ENCODE measurements at places on chromosomes 12 and 14.
A peak's percentile ranks its signal among the peaks of the same experiment; 100 is the strongest.

DNA sequence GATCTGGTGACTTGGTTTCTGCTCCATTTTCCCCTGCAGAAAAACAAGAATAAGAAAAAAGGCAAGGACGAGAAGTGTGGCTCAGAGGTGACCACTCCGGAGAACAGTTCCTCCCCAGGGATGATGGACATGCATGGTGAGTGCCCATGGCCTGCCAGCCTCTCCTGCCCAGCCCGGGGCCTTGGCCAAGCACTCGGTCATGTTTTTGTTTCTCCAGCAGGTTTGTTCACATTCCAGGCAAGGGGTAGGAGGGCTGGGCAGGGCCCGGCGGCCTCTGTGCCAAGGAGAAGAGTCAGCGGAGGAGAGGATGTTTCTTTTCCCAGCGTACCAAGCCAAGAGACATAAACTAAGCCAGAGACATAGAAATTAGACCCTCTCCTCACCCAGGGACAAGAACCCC is 13.6 kb downstream of the BCL7A start:
- H3K27me3 ChIP-seq: no peaks in the 10 kb centered on the region
- no peak overlapping the region for H3K27ac ChIP-seq
- no peak overlapping the region for H3K4me3 ChIP-seq
- H3K36me3 ChIP-seq: no peaks in the 10 kb centered on the region

DNA sequence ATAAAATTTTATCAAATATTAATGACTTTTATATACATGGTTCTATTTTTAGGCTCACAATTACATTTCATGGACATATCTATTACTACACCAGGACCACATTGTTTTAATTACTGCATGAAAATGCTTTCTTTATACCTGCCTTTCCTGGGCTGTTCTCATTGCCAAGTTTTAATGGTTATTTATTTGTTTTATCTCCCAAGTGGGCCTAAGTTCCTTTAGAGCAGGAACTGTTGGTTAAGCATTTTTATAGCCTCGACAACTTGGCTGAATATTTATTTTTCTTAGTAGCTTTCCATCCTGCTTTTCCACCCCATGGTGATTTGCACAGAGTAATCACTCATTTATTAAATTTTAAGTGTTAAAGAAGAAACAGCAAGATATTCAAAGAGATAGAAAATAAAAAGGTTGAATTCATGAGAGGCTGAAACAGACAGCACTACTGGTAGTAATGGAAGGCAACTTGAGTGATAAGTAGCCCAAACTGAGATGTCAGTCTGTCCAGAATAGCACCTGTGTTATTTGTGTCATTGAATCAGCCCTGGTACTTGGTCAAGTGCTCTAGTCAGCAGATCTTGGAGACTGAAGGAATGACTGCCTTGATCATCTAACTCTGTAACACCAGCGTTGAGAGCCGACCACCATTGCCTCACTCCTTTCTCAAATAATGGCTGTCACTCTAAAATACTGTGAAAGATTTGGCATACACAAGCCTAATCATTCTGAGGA is 119.1 kb upstream of the EGLN3 start:
- no peak overlapping the region for H3K4me3 ChIP-seq
- no peaks in the 10 kb centered on the region for H3K36me3 ChIP-seq
- H3K27me3 ChIP-seq: no peaks in the 10 kb centered on the region

GRCh38 chr14:30195941-30196340 is 268.3 kb upstream of the PRKD1 start:
- no peak overlapping the region for H3K27ac ChIP-seq
- DNase-seq: no peak
- H3K4me1 ChIP-seq: no peaks in the 10 kb centered on the region
- no peaks in the 10 kb centered on the region for H3K27me3 ChIP-seq

GRCh38 chr12:92639017-92639416 is 63.8 kb upstream of the PLEKHG7 start:
- H3K27ac ChIP-seq: no peak overlapping the region
- DNase-seq: no peak
- H3K4me1 ChIP-seq: no peaks in the 10 kb centered on the region
- H3K4me3 ChIP-seq: no peak overlapping the region

- no peaks in the 10 kb centered on the region for H3K4me1 ChIP-seq
- no peak for DNase-seq
- H3K27ac ChIP-seq: no peak overlapping the region
These were observed 9.8 kb upstream of the FKBP4 start for GRCh38 chr12:2785017-2785416.

- H3K27me3 ChIP-seq: no peaks in the 10 kb centered on the region
- no peak overlapping the region for H3K4me3 ChIP-seq
- H3K36me3 ChIP-seq: no peaks in the 10 kb centered on the region
- H3K27ac ChIP-seq: no peak overlapping the region
These were observed 64.5 kb downstream of the BCL11B start for GRCh38 chr14:99207456-99207855.

GRCh38 chr14:74062809-74063150 is 21.5 kb downstream of the ALDH6A1 start:
- no peak overlapping the region for H3K4me3 ChIP-seq
- H3K27ac ChIP-seq: no peak overlapping the region
- no peaks in the 10 kb centered on the region for H3K36me3 ChIP-seq
- H3K27me3 ChIP-seq: no peaks in the 10 kb centered on the region
- no peaks in the 10 kb centered on the region for H3K4me1 ChIP-seq

GRCh38 chr14:96126339-96126782 is 78.3 kb upstream of the BDKRB2 start:
- H3K4me3 ChIP-seq: no peak overlapping the region
- H3K27ac ChIP-seq: no peak overlapping the region
- H3K4me1 ChIP-seq: no peaks in the 10 kb centered on the region
- H3K27me3 ChIP-seq: no peaks in the 10 kb centered on the region
- no peaks in the 10 kb centered on the region for H3K36me3 ChIP-seq

DNA sequence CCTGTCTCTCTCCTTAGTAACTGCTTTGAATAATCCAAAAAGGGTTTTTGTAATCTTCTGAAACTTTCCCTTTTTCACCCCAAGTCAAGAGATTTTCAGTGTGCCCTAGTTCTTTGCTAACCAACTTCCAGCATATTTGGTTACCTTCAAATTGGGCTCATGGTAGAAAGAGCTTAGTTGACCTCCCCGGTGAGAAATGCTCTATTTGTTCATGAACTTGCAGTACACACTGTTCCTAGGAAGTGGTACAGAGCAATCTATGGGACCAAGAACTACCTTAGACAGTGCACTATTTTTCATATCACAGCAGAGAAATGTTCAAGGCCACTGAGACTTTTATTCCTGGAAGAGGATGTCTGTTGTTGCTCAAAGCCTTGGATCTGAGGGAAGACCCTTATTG is 1.7 kb downstream of the USP5 start:
- H3K27me3 ChIP-seq: no peaks in the 10 kb centered on the region
- H3K27ac ChIP-seq: 0 out of 2 replicates have a peak overlapping the region, but pooled peaks have one; percentile 72
- peak overlapping the region; percentile 75 for H3K4me3 ChIP-seq
- DNase-seq: no peak
- H3K4me1 ChIP-seq: peaks cover 15% of the 10 kb centered on the region
- H3K36me3 ChIP-seq: peaks cover 13% of the 10 kb centered on the region

GRCh38 chr12:2550561-2551411 is 244.0 kb upstream of the FKBP4 start:
- H3K36me3 ChIP-seq: no peaks in the 10 kb centered on the region
- no peaks in the 10 kb centered on the region for H3K27me3 ChIP-seq
- H3K4me1 ChIP-seq: no peaks in the 10 kb centered on the region
- H3K4me3 ChIP-seq: no peak overlapping the region
- no peak for DNase-seq

DNA sequence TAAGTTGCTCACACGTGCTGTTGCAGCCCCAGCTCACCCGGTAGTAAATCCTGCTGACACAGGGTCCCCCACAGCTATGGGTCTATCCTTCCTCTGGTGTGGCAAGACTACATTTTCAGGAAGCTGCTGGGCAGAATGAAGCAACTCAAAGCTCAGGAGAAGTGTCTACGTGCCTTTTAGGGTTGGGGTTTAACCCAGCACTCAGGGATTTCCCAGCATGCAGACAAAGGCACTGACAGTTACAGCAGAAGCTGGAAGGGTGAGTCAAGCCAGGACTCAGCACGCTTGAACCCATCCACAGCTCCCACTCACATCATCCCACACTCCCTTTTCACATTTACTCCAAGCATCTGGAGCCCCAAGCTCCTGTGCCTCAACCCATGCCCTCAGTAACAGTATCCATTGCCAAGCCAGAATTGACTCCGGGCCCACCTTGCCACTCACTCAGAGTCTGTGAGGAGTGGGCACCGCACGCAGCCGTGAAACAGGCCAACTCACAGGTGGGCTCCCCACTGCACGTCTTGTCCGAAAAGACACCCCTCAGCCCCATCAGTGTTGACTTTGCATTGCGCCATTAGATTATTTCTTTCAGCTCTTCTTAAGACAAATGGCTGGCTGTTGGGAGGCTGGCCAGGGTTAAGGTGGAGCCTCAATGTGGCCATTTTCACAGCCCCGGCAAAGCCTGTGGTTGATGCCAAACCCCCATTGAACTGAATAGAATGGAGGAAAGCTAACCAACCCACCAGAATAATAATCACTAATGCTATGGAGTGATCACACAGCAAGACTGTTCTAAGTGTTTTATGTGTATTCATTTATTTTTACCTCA is 59.6 kb downstream of the ZFP36L1 start:
- no peak for DNase-seq
- no peak overlapping the region for H3K27ac ChIP-seq
- H3K4me3 ChIP-seq: no peak overlapping the region
- H3K36me3 ChIP-seq: no peaks in the 10 kb centered on the region

GRCh38 chr12:71164568-71165197 is 6.9 kb upstream of the TSPAN8 start:
- DNase-seq: no peak
- no peaks in the 10 kb centered on the region for H3K36me3 ChIP-seq
- H3K27me3 ChIP-seq: no peaks in the 10 kb centered on the region
- no peak overlapping the region for H3K4me3 ChIP-seq
- no peaks in the 10 kb centered on the region for H3K4me1 ChIP-seq

GRCh38 chr12:57299514-57300016 is 48.6 kb upstream of the STAC3 start:
- no peak overlapping the region for H3K4me3 ChIP-seq
- no peak overlapping the region for H3K27ac ChIP-seq
- H3K27me3 ChIP-seq: no peaks in the 10 kb centered on the region
- H3K36me3 ChIP-seq: peaks cover 4% of the 10 kb centered on the region
- no peak for DNase-seq

DNA sequence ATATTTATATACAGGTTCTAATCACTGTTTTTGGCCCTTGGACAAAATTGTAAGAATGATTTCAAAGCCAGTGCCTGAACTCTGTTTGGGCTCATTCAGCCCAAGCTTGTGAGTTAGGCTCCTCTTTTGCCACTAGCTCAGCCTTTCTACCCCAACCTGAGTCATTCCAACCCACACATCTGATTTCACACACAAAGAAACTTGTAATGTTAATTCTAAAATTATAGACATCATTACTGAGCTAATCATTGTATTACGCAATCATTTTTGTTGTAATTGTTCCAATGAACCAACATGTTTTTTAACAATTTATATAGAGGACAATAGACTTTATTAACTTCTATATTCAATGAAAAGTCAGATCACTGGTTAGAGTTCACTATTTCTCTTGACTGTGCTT is 441.1 kb downstream of the ETNK1 start:
- H3K27ac ChIP-seq: no peak overlapping the region
- no peaks in the 10 kb centered on the region for H3K4me1 ChIP-seq
- H3K36me3 ChIP-seq: no peaks in the 10 kb centered on the region
- H3K27me3 ChIP-seq: no peaks in the 10 kb centered on the region

DNA sequence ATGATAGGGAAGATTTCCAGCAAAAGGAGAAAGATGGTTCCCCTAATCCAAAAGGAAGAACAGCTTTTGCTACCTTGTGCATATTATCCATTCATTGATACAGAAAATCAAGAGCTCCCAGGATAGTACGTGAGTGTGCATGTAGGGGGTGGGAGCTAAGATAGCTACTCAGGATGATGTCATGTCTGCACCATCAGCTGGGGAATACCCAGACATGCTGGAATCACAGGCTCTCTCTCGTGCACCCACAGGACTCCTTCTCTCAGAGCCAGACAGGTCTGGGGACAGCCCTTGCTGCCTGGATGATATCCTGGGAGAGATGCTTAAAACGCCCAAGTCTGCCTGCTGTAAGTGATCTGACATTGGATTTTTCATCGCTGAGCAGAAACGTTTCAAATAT is 38.9 kb downstream of the FOXN3 start:
- no peaks in the 10 kb centered on the region for H3K4me1 ChIP-seq
- no peaks in the 10 kb centered on the region for H3K36me3 ChIP-seq
- no peak overlapping the region for H3K27ac ChIP-seq
- H3K4me3 ChIP-seq: no peak overlapping the region

- no peaks in the 10 kb centered on the region for H3K36me3 ChIP-seq
- H3K4me1 ChIP-seq: no peaks in the 10 kb centered on the region
- no peaks in the 10 kb centered on the region for H3K27me3 ChIP-seq
- no peak overlapping the region for H3K4me3 ChIP-seq
- H3K27ac ChIP-seq: no peak overlapping the region
These were observed 151.2 kb upstream of the DIO3 start for GRCh38 chr14:101410126-101410525.

DNA sequence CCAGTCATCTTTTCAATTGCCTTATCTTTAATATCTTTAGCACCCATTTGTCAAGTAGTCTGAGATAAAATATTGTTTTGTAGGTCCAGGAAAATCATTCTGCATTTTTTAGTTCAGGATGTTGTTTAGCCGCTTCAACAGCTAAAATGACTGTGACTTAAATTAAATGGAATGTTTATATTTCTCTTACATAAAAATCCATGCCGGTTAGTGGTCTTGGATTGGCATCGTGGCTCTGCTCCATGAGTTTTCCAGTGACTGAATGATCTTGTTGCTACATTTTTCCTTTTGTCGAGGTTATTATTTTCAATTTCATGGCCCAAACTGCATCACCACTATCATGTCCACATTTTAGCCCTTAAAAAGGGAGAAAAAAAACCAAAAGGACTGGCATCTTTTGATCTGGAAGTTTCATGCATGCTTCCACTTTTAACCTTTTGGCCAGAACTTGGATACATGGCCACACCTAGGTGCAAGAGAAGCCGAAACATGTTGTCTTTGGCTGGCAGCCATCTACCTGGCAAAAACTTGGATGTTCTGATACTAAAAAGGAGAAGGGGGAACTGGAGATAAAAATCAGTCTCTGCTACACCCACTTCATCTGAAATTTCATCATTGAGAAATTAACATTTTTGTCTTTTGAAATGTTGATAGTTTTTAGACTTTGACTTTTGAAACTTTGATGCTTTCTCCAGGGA is 142.4 kb downstream of the OTOGL start:
- no peak overlapping the region for H3K27ac ChIP-seq
- no peak for DNase-seq
- no peaks in the 10 kb centered on the region for H3K4me1 ChIP-seq
- H3K4me3 ChIP-seq: no peak overlapping the region

- no peak overlapping the region for H3K4me3 ChIP-seq
- H3K27me3 ChIP-seq: no peaks in the 10 kb centered on the region
- no peaks in the 10 kb centered on the region for H3K36me3 ChIP-seq
- no peak overlapping the region for H3K27ac ChIP-seq
- no peak for DNase-seq
- no peaks in the 10 kb centered on the region for H3K4me1 ChIP-seq
These were observed 9.7 kb upstream of the PPP1R12A start for GRCh38 chr12:79944565-79944964.
